Sigmoid colon (tissue), 7 donors: ENCODE measurements at places on chromosomes 6 and 20. TPM values are rescaled to one million over a fixed set of nuclear protein-coding genes. Genes with fewer than 3 reads are reported as not detected.

- DNase-seq = no peak
Observed at GRCh38 chr20:57049296-57049695, 217.1 kb downstream of the BMP7 start.

GRCh38 chr20:17660667-17661066, 21.4 kb downstream of the RRBP1 start:
- peak; percentile 32 for DNase-seq

The XKR7 gene
- total RNA-seq = under 0.01 TPM

The ASIP gene
- total RNA-seq = 0.99 TPM

GRCh38 chr6:15945593-15946159, 183.2 kb upstream of the MYLIP start:
- no peak for DNase-seq

- no peak for DNase-seq
Observed at GRCh38 chr6:159301277-159301676, 132.1 kb downstream of the FNDC1 start.
